ENCODE measurements at places on chromosomes 2 and 18. TPM values are rescaled to one million over a fixed set of nuclear protein-coding genes. Genes with fewer than 3 reads are reported as not detected.

Gene CYP27C1
- total RNA-seq: 0.08 TPM

Gene TUBA3E
- total RNA-seq: not detected

Gene PSMD14
- 74.4 TPM for total RNA-seq

Gene LHCGR
- total RNA-seq: not detected

Gene ALPG
- total RNA-seq: not detected

Data from smooth muscle cell of the coronary artery (primary cell).